Small intestine (tissue), 16 donors: ENCODE measurements at places on chromosomes 5 and 9.

GRCh38 chr5:129593525-129593924 is 133.4 kb downstream of the ADAMTS19 start:
- no peak for DNase-seq

DNA sequence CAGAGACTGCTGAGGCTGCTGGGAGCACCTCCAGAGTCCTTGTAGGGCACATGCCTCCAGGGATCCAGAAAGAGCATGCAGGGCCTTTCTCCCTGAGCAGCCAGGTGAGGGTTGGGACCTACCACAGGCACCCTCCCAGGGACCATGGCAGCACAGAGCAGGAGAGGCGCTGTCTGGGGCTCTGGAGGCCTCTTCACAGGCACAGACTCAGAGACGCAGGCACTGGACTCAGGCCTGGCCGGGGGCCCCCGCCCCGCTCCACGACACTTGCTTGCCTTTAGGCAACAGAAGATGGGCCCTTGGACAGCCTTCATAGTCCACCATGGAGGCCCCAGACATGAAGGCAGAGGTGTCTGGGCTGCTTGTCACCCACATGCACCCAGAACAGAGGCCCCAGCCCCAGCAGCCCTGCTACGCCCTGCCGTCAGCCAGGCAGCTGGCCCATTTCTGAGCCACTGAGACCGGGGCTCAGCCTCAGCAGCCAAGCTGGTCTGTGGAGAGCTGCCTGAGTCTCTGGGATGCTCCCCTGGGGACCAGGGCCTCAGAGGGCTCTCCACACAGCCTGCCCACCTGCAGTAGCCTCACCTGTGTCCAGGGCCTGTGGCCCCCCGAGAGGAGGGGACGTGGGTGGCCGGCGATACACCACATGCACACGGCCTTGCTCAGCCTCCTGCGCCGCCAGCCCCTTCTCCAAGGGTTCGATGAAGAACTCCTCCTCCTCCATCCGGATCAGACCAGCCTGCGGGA is 72.8 kb downstream of the ADAMTS2 start:
- no peak for DNase-seq

DNA sequence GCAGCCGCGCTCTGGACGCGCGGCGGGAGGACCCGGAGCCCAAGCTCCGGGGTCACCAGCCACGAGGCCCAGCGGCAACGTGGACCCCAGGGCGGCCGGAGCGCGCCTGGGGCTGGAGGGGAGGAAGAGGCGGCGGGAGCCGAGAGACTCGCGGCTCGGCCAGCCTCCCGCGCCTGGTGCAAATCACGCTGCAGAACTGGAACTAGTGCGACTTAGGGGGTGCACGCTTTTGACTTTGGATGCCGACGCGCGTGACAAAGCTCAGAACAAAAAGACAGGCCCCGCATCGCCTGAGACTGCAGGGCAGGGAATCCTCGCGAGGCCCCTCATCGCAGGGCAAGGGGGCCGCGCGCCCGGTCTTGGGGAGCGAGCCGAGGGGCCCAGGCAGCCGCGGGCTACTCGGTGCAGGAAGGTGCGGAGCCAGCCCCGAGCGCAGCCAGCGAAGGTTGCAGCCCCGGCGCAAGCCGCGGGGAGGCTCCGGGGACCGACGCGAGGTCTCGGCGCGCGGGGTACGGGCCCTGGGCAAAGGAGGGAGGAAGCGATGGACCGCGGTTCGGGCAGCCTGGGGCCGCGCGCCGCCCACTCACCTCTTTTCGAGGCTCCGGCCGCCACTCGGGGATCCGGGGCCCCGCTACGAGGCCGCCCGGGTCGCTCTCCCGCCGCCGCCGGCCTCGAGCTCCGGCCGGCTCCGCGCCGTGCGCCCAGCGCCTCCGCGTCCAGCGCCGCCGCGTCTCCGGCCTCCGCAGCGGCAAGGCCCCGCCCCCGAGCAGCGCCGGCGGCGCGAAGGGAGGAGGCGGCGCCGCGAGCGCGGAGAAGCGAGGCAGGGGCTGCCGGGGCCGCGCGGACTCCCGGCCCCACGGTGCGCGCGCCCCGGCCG is at the start of gene GOLM1:
Gene GOLM1, minus strand, starts transcription at position 735 of the 877 bp plus-strand sequence. CDS start 20,238 bp downstream, outside the sequence.
- DNase-seq: peak; percentile 60

DNA sequence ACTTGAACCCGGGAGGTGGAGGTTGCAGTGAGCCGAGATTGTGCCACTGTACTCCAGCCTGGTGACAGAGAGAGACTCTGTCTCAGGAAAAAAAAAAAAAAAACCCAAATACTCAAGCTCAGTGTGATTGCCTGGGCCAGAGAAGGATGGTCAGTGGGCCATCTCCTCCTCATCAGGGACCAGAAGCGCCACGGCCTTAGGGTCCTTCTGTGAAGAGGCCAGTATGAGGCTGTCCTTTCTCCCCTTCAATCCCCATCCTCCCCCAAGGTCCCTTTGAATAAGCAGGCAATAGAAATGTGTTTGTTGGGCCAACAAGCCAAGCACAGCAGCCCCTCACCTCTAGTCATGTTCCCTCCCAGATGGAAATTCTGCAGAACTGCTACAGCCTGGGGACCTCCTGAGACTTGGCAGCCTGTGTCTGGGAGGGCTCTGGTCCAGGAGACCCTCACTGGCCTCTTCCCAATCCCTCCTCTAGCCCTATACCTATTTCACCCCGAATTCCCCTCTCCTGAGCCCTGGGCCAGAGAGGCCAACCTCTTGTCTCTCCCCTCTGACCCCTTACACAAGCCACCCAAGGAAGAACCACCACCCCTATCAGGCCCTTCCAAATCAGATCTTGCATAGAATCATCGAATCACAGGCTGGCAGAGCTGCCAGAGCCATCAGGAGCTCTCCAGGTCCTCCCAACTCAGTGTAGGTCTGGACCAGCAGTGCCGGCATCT is 1.0 kb downstream of the CSF1R start:
- DNase-seq: no peak

GRCh38 chr5:178072749-178073148 is 40.6 kb upstream of the N4BP3 start:
- no peak for DNase-seq

DNA sequence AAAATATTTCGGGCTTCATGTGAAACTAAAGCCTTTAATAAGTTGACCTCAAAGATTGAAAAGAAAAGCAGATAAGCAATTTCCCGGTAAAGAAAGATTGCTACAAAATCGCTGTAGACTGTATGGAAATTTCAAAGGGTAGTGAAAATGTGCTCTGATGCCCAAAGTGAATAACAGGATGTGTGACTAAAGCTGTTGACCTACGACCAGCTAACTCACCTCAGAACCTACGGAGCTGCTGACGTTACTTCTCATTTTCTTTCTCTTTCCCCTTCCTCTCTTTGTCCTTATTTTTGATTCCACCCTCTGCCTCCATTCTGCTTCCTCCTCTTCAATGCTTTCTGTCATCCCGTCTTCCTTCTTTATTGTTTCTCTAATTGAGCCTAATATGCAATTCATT is 103.2 kb downstream of the PDE4D start:
- no peak for DNase-seq

- no peak for DNase-seq
Observed at GRCh38 chr5:151021746-151022145, 1.4 kb downstream of the GPX3 start.

DNA sequence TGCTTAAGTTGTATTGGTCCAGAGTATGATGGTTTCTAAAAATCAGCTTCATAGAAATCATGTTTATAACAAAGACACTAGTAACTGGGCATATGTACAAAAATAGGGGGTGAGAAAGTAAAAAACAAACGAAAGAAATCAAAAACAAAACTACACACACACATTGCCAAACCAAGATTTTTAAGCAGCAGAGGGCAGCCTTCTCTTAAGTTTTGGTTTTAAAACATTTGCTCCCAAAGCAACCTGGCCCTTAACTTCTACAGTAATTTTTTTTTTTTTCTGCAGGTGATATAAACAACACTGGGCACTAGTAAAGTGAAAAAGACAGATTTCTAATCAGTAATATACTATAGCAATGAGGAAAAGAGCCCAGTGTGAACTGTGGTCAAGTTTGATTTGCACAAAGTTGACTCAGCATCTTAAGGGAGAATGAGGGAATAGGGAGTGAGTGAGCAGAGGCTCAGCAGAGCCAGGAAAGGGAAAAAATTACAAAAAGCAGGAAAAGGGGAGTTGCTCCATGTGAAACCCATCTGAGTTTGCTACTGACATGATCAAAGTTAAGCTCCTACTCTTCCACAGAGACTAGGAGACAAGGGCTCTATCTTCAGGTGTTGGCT is 13.4 kb upstream of the GAPT start:
- no peak for DNase-seq

- no peak for DNase-seq
Observed at GRCh38 chr5:120098426-120098825, 365.7 kb upstream of the PRR16 start.

- no peak for DNase-seq
Observed at GRCh38 chr9:72807765-72808445, 144.9 kb downstream of the ALDH1A1 start.

GRCh38 chr9:105206821-105207699 is 37.4 kb upstream of the SLC44A1 start:
- DNase-seq: peak; percentile 58

GRCh38 chr9:125260561-125260960 is 1.1 kb upstream of the GAPVD1 start:
- DNase-seq: no peak

DNA sequence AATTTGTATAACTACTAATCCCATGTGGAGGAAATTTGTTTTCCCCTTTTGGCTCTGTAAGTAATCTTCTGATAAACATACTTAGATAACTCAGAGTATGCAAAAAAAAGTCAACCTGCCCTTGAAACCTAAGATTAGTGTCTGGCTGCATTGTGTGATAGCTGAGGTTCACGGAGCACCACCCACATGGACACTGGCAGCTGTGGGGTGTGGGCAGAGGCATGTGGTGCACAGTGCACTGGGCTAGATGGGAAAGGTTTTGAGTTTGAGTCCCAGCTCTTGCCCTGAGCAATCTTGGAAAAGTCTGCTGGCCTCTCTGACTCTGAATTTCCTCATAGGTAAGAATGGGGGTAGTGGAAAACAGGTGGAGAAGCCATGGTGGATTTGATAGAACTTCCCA is 75.1 kb downstream of the PLCXD3 start:
- peak; percentile 5 for DNase-seq
